SW 1271 (cell line): ENCODE measurements at places on chromosomes 3 and 15.

GRCh38 chr3:167350245-167350862, 29.7 kb downstream of the ZBBX start:
- DNase-seq, result peak; percentile 22

- DNase-seq, result no peak
These were observed 40.2 kb downstream of the IDH2 start for GRCh38 chr15:90062023-90062442.

DNA sequence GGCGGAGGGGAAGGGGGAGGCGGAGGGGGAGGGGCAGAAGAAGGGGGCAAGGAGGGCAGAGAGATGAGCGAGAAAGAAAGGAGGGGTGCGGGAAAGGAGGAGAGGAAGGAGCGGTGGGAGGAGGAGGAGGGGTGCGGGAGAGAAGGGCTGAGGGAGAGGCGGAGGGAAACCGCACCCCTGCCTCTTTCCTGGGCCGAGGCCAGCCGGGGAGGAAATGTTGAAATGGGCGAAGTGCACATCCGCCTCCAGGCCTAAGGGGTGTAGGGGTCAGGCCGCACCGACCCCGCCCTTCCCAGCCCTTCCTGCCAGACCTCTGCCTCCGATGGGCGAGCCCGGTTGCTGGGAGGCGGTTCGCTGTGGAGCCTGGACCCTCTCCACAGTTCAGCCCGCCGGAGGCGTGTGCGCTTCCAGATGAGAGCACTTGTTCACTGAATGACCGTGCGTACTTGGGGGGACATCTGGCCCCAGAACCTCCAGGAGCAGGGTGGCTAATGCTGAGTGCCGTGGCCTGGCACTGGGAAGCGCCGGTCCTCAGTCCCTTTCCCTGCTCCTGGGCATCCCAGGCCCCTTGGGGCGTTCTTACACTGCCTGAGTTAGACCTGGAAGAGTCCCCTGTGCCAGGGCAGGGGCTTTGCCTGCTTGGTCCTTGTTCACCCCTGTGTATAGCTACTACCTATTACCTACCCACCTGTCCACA, 110.3 kb upstream of the KLF13 start:
- DNase-seq, result peak; percentile 46

DNA sequence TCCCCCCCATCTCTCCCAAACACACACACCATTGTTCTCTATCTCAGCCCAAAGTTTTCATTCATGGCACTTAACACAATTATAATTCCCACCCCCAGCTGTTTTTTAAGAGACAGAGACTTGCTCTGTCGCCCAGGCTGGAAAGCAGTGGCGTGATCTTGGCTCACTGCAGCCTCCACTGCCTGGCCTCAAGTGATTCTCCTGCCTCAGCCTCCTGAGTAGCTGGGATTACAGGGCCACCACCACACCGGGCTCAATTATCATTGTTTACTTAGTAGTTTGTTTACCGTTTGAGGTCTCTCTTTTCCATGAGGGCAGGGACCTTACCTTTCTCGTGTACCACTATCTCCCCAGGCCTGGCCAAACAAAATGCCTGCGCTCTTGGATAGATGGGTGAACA, 79.8 kb upstream of the RAD18 start:
- no peak for DNase-seq

DNA sequence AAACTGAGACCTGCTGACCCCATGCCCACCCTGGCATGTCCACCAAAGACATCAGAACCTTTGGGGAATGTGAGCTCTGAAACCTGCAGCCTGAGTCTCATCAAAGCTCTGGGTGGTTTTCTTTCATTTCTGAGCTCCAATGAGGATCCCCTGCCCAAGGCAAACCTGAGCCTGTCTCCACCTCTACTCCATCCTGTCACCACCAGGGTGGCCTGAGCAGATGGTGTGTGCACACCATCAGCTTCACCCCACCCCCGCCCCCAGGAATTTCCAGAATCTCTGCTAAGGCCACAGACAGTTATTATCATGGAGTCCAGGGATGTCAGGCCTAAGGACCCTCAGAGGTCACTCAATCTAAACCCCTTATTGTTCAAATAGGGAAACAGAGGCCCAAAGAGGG, 1.3 kb downstream of the XIRP1 start:
- no peak for DNase-seq

DNA sequence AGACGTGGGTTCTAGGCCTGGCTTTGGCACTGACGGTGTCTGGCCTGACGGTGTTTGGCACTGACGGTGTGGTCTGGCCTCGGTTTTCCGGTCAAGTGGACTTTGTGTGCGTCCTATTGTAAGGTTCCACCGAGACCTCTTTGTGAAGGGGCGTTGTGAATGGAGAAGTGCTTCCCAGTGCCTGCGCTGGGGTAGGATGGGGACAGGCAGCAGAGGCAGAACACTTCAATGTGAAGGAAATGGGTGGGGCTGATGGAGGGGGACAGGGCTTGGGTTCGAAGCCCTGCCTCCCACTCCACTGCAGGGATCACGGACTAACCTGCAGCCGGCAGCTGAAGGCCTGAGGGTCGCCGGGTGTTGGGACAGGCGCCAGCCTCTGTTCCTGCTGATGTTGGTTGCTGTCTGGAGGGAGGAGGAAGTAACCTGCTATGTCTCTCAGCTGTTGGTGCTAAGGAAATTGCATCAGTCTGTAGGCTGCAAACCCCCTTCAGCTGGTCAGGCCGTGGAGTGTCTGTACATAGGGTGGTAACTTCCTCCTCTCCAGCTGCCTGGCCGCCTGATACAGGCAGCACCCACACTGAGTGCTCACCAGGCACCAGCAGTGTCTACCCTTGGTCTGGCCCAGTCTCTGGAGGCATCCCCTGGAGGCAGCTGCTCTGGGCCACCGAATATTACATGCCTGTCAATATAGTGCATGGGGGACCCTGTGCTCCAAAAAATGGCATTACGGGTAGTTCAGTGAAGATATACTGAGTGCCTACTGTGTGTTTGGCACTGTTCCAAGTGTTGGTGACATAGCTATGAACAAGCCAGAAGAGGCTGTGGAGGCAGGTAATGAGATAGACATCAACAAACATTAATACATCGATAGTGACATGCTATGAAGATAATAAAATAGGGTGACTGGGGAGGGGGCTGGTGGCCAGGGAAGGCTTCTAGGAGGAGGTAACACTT, 1.1 kb downstream of the TM6SF1 start:
- DNase-seq, result no peak

- peak; percentile 42 for DNase-seq
These were observed 578 bp downstream of the LACTB start for GRCh38 chr15:63122002-63122875.

- DNase-seq, result no peak
These were observed 182.8 kb downstream of the ROBO2 start for GRCh38 chr3:77222701-77223100.
